ENCODE measurements at places on chromosomes 4 and X.

DNA sequence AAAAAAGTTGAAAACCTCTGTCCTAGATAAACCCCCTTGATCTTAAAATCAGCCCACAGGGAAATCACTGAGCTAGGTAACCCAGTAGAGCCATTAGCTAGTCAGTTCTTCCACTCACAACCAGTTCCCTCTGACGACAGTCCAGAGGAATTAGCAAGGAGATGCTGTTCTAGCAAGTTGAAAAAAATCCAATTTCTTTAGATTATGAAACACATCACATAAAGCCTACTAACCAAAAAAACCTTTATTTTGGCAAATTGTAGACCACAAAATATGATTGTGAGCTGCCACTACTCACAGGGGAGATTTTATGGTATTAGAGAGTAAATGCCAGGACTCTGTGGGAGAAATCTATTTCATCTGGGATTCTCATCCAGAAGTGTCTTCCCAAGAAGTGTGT lies 22.6 kb downstream of the ADAMTS3 start:
- no peak for DNase-seq

GRCh38 chr4:101264993-101265815 lies 82.1 kb downstream of the PPP3CA start:
- DNase-seq, result no peak

- DNase-seq, result no peak
These were observed 86.8 kb upstream of the NPFFR2 start for GRCh38 chr4:71944956-71945355.

- no peak for DNase-seq
These were observed 263.3 kb downstream of the EVC2 start for GRCh38 chr4:5444918-5445517.

GRCh38 chrX:24260842-24261550 lies 52.9 kb downstream of the SUPT20HL2 start:
- no peak for DNase-seq

DNA sequence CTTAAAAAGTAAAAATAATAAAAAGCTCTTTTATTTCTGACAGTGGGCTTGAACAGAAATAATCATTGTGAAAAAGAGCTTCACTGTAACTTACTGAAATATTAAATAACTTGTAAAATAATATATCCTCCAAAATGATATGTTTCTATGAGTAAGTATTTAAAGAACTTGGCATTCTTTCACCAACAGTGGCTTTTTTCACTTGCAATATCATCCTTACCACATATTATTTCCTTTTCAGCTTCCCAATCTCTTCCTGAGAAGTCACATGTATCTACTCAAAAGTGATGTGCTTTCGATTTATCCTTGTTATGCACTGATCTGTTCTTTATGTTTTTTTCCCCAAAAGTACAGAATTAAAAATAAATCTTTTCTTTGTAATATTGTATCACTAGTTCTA lies 2.2 kb upstream of the PCDH18 start:
- no peak for DNase-seq

GRCh38 chrX:434946-435345 lies 48.2 kb upstream of the PPP2R3B start:
- no peak for DNase-seq

DNA sequence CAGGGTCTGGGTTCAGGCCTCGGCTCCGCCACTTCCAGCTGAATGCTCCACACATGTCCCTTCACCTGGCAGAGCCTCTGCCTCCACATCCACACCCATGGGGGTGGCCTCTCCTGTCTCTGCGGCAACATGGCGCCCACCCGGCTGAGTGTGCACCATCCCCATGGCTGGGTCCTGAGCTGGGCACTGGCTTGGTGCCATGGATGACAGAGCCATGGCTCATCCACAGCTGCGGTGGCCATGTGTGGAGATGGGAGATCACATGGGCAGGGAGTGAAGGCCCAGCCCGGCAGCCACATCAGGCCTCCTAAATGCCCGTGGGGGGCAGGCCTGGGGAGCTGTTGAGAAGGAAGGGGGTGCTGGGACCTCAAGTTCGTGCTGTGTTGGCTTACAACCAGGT lies 213.7 kb downstream of the AFAP1 start:
- no peak for DNase-seq

DNA sequence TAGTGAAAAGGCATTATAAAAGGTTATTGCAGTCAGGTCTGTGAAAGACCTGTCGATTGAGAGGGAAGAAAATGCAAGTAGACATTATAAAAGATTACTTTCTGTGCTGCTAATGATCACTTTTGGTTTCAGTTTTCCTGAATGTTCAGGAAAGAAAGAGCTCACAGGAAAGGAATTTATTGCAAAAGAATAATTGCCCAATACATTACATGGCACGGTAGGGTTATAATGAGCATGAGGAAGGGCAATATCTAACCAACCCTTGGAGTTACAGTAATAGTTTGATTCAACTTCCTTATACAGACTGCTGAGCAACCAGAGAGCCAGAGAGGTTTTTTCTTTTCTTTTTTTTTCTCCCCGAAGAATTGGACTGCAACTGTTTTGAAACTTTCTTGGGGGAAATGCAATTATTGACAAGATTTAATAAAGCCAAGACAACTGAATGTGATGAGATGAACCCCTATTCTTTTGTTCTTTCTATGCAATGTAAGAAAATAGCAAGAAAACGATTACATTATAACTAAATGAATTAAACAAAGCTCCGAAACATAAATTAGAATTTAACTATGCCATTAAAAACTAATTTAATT lies 247.0 kb downstream of the C4orf33 start:
- no peak for DNase-seq

DNA sequence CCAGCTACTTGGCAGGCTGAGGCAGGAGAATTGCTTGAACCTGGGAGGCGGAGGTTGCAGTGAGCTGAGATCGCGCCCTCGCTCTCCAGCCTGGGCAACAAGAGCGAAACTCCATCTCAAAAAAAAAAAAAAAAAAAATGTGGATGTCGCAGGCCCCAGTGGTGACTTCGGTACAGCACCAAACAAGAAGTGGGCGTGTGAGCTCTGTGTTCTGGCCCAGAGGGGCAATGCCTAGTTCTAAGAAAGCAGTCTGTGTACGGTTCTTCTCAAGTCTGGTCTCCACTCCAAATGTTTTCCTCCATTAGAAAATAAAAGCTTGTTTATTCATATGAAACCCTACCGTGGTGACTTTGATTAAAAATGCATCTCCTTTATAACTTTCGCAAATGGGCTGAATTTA lies 92.0 kb upstream of the DDX3X start:
- DNase-seq, result no peak

- no peak for DNase-seq
These were observed 116.0 kb downstream of the PTTG2 start for GRCh38 chr4:38076153-38076669.

DNA sequence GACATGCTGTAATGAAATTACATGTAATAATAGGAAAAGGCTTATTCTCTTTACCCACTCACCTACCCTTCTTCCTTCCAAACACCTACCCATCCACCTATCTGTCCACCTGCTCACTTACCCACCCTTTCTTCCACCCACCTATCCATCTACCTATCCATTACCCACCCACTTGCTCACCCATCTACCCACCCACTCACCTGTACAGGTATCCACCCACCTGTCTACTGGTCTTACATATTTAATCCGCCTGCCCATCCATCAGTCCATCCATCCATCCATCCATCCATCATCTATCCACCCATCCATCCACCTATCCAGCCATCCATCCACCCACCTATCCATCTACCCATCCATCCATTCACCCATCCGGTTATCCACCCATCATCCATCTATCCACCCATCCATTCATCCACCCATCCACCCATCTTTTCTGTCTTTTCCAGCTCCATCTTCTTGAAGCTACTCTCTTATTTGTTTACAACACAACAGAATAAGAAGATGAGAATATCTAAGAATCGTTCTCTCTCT lies 133.3 kb upstream of the STX18 start:
- DNase-seq, result no peak

DNA sequence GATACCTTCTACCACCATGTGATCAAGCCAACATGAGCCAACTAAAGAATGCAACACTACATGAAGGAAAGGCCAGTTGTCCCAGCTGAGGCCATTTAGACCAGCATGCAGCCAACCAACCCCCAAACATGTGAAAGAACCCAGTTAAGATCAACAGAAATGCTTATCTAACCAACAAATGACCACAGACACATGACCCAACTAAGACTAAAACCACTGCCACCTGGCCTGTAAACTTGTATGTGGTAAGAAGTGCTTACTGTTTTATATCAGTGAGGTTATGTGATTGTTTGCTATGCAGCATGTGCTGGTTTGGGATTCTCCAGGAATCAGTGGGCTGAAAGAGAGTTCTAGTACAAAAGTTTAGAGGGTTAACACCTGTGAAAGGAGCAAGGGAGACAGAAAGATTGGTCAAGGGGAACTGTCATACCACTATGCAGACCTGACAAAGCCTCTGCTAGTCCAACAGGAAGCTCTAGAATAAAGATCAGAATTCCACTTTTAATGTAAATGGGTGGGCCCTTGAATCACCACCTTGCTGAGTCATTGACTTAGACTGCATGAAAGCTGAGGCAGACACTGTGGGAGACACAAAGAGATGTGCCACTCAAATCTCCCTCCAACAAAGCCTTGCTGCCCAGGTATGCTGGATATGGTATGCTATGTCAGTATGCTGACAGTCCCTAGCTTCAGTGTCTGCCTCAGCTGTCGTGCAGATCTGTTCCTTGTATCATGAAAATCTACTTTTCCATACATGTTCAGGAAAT lies 6.1 kb upstream of the SH3D19 start:
- no peak for DNase-seq

DNA sequence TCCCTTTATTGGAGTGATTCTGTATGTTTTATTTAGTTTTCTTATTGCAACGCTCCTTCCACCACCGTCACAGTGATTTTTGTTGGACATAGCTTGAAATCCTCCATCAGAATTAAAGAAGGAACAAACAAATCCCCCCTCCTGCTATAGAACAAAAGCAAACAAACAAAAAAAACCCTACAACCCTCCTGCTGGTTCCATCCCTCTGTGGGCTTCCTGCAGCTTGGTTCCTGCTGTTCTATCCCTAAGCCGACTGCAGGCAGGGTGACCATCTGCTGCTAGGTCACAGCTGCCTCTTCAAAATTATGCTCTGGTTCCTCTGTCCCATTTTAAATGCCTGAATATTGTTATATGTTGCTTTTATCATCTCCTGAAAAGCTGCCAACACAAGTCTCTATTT lies 116.8 kb upstream of the AGA start:
- no peak for DNase-seq

GRCh38 chrX:51144828-51145442 lies 187.7 kb upstream of the NUDT10 start:
- peak; percentile 12 for DNase-seq

- peak; percentile 53 for DNase-seq
These were observed 120.8 kb upstream of the PJA1 start for GRCh38 chrX:69285881-69286564.

DNA sequence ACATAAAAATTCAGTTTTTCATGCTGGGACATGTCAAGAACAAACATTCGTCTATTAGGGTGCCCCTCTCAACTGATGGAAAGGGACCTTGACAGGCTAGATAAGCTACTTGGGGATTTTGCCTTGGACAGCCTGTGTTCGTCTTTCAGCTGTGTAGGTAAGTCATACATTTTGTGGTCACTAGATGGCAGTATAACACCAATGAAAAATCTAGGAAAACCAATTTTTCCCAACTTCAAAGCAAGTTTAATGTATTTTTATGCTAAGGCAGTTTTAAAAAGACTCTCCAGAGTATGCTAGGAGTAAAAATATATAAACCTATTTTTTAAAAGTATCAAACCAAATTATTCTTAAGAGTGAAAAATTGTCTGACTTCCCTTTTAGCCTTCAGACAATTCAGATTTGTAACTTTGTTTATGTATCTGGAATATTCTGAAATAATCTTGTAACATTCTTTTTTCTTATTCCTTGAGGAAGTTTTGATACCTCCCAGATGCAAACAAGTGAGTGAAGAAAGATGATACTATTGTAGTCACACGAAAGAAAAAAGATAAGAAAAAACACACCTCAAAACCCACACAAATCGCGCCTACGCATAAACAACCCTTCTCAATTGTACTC lies 158.3 kb downstream of the CPE start:
- DNase-seq, result no peak
